ENCODE measurements at places on chromosomes 5 and 9. TPM values are rescaled to one million over a fixed set of nuclear protein-coding genes. Genes with fewer than 3 reads are reported as not detected.

Gene CARD9
- polyA plus RNA-seq, result 1.7 TPM

Gene RMND5B
- 31.0 TPM for polyA plus RNA-seq

Gene C9
- polyA plus RNA-seq, result not detected

Gene FOXD4L6
- polyA plus RNA-seq, result not detected

Gene COL15A1
- polyA plus RNA-seq, result 9.0 TPM

Gene STC2
- polyA plus RNA-seq, result 5.2 TPM

Gene GKAP1
- 14.9 TPM for polyA plus RNA-seq

Gene PCDHGB5
- 10.1 TPM for polyA plus RNA-seq

Gene PCDHB16
- 8.2 TPM for polyA plus RNA-seq

DNA sequence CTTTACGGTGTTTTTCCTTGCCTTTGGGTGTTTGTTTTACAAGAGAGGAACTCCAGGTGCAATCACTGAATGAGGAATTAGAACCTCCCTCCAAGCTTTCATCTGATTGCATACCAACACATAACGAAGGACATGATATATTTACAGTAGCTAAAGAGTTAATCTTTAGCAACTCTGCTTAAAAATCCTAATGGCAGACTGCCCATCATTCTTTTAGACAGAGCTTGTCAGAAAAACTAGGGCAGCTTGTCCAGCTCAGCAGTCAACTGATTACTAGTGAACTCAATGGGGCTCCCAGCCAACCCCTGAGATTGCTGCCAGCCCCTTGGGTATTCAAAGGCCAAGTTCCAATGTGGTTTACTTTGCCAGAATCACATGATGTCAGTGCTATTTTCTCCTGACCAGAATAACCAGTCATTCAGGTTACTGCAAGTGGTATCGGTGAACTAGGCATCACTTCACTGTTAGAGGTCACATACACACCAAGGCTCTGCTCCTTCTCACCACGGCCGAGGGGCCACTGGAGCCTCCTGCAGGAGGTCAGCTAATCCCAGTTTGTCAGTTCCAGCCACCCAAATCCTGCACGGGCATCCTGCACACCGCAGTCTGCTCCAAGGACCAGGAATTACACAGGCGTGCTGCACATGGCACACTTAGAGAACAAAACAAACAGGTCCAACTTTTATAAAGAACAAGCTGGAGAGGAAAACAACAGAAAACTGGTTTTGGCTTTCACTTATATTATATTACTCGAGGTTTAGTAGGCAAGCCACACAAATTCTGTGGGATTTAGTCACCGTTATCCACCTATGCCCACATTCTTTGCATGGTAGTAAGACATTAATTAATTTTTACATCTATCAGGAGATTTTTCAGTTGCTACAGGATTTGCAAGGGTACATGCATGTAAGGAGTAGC, 62.5 kb downstream of the NFIB start:
- DNase-seq, result peak; percentile 79

- DNase-seq, result no peak
Measured at GRCh38 chr9:75369989-75370388, 281.7 kb downstream of the OSTF1 start.

GRCh38 chr9:133841167-133841812, 103.1 kb upstream of the SARDH start:
- DNase-seq, result peak; percentile 43

DNA sequence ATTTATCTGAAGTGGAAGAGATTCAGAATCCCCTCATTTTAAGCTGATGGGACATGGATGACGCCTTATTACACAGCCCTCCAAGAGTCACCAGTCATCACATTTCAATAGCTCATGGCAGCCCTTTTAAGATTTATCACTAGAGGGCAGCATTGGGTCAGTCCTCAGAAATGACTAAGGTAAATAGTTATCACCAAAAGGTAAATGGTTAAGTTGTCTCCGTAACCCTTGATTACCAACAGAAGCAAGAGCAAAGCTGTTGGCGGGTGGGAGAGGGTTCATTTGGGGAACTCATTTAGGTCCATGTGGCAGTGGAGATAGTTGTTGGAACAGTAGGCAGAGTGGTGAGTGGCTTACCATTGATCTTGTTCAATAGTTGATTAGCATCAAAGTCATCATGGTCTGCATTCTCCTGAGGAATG, 12.0 kb upstream of the C9 start:
- no peak for DNase-seq

GRCh38 chr5:139958432-139959148, 84.5 kb downstream of the NRG2 start:
- no peak for DNase-seq

GRCh38 chr5:72288924-72289323, 31.1 kb downstream of the MRPS27 start:
- DNase-seq, result no peak

GRCh38 chr5:73867345-73868335, 241.6 kb downstream of the ARHGEF28 start:
- DNase-seq, result no peak

DNA sequence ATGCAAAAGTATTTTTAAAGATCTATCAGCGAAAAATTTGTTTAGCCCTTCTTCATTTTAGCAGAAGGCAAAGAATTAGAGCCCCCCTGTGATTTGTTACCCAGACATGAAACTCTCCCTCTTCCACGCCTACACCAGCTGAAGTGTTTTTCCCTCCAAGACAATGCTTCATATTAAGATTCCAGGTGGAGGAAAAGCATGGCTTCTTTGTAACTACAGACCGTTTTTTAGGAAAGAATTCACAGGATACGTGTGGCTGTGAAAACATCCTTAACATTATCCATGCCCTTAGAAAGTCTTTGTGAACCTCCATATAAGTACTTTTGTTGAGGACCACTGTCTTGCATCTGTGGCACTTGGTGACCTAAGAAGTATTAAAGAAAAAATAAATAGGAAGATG, 121.8 kb upstream of the MTAP start:
- no peak for DNase-seq

- no peak for DNase-seq
Measured at GRCh38 chr5:15584528-15584927, 84.5 kb downstream of the FBXL7 start.

DNA sequence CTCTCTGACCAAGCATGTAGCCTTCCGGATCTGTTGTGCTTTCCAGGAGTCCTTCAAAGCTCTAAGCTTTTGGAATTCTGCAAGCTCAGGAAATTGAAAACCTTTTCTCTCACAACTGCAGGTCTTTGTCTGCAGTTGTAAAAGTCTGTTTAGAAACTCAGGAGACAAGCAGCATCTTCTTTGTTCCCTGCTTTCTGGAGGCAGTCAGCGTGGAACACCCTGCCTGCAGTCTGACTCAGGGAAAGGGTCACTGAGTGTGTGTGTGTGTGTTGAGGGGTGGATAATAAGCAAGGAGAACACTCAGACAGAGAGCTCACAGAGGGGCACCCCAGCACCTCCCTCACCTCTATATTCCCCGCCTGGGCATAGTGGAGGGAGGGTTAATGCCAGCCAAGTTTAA, 29.1 kb downstream of the KCNIP1 start:
- no peak for DNase-seq

- DNase-seq, result peak; percentile 40
Measured at GRCh38 chr5:14399054-14399692, 182.4 kb upstream of the OTULINL start.

- DNase-seq, result no peak
Measured at GRCh38 chr9:17627641-17628040, 48.8 kb downstream of the SH3GL2 start.

DNA sequence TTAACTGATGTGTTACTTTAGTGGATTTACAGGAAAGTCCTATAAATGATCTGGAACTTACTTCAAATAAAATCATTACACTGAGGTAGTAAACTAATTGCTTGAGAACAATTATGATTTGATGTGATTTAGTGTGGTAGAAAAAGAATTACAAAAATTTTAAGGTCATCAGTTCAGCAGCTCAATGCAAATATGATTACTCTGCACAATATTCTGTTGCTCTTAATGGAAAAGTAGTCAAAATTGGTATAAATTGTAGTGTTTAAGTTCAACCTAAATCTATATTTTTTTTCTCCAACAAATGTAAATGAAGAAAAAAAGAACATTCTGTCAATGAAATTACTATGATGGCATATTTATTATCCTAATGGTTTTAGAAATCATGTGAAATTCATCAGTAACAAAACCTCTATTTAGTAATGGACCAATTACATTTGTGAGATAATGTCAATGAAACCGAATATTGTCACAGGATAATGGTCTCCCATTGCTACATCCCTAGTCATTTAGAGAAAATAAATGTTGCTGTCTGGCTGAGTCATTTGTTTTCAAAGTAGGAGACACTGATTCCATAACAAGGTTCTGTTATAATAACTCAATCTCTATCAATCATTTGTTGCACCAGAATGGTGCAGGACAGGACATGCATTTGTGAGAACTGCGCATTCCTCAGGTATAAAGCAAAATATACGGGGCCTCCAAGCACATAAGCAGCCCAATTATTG, 177.1 kb downstream of the NFIB start:
- no peak for DNase-seq

DNA sequence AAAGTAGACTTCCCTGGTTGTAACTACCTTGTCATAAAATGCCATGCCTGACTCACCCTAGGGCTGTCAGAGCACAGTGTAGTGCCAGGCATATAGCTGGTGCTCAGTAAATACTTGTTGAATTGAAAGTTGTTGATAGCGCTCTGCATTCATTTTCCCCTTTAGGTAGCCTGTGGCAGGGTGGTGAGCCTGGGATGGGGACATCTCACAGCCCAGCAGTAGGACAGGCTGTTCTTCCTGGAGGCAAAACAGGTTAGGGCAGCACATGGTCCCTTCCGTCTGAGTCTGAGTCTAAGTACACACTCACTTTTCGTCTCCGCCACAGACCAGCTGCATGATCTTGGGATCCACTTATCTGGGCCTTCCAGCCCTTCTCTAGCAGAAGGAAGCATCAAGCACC, 401.9 kb downstream of the ZSWIM6 start:
- DNase-seq, result no peak

GRCh38 chr5:15256485-15256884, 243.5 kb upstream of the FBXL7 start:
- DNase-seq, result no peak

DNA sequence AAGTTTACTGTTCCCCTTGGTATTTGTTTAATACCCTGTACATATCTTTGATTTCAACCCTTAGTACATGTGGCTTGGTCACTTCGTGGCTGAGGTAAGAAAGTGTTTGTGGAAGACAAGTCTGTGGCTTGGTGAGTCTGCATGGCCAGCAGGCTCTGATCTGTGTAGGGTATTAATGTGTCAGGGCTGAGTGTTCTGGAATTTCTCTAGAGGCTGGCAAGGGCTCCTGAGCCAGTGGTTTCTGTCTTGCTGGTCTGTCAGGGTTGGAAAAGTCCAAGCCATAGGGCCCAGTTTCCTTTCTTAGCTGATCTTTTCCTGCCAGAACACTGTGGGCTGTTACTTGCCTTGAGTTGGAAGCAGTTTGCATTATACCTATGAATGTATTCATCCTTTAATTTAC, 48.0 kb upstream of the FBXL7 start:
- DNase-seq, result no peak

GRCh38 chr9:105497704-105498103, 49.9 kb downstream of the FSD1L start:
- DNase-seq, result no peak

GRCh38 chr5:52822437-52822836, 34.7 kb downstream of the ITGA1 start:
- DNase-seq, result no peak

DNA sequence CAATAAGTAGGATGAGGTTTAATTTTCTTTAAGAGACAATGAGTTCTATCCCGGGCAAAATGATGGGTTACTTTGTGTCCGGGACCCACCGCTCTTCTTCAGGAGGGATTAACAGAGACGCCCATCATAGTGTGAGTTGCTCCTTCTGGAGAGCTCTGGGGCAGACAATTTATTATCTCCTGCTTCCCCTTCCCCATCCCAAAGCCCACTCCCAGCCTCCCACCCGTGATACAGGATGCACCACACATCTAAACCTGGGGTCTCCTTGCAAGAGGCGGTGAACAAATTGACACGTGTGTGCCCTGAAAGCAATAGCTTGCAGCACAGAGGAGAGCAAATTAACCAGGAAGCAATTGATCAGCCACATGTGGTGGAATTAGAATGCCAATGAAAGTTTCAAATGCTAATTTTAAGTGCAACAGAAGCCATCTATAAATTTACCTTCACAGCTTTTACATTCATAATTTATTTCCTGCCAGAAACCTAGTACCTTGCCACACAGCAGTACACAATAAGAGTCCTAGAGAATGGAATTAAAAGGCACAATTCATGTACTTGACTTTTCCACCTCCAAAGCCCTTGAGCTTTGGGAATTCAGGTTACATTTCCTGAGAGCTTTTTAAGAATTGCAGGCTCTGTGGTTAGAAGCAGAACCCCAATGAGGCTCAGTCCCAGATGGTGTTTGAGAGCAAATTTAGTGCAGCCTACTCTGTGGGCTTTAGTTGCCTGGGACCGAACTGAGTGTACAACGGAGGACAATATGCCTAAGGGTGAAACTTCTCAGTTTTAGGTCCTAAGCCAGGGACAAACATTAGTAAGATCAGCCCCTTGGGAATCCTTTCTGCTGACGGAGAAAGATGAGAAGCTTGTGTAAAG, 399.6 kb downstream of the MED10 start:
- DNase-seq, result no peak

GRCh38 chr5:116492776-116493175, 81.8 kb downstream of the SEMA6A start:
- DNase-seq, result no peak

DNA sequence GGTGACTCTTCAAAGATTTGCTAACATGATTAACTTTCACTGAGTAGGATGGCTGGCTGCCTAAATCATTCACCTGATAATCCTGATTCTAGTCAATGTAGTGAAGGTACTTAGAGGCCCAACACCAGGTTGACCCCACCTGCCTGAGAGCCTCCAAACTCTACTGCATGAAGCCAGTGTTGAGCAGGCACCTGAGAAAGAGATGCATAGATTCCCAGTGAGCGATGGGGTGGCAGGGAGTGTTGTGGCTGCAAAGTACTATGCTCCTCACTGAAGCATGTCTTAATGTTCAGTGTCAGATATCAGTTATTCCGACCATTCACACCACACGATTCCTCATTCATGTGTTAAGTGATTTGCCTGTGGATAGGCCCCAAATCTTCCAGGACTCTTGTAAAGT, 804.4 kb downstream of the TLE4 start:
- DNase-seq, result no peak

DNA sequence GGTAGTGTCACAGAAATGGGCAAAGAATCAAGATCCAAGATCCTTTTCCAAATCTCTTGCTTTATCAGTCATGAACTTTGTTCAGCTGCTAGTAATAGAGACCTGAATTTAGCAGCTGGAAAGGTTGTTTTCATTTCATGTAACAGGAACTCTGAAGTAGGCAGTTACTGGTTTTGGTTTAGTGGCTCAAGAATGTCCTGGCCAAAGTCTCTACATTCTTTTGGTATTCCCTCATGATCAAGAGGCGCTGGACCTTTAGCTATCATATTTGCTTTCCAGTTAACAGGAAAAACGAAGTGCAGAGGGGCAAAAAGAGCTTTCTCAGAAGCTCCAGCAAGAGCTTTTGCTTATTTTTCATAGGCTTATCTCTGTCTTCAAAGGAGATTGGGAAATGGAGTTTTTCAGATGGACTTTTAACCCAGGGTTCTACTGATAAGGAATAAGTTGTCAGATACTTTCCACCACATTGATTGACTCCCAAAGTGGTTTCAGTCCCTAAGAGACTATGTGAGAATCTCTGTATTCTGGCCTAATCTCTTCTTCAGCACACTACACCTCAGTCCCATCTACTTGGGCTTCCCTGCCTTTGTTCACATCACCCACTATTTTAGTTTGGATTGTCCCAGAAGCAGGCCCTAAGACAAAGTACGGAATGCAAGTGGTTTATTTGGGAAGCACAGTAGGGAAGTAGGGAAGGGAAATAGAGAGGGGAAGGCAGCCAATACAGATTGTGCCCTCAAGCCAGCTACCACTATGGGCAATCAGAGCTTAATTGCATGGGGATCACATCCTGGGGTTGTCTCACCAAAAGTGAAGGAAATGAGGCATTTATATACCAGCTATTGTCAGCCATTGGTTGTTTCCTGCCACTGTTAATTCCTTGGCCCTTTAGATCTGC, 359.3 kb downstream of the LRRC70 start:
- no peak for DNase-seq

Data from left lung (tissue), 14 donors.